ENCODE measurements at places on chromosomes 12 and 14.

DNA sequence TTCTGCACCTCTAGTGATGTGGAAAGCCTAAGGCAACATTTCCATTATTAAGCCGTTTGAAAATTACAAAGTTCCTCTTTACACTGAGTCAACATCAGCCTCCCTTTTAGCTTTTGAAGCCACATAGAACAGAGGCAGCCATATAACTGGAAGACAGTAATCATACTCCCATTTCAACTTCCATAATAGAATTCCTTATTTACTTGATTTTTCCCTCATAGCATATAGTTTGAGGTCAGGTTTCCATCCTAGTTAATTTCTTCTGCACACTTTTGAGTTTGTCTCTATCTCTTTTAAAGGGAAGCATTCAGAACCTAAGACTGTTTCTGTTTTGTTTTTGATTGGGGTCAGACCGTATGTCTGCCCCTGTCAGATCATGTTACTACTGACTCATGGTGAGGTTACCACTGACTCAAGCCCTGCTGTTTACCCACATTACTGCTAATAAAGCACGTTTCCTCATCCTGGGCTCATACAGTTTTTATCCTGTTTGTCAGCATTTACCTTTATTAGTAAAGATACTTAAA lies 161.0 kb downstream of the SLC38A4 start:
- no peak for DNase-seq

DNA sequence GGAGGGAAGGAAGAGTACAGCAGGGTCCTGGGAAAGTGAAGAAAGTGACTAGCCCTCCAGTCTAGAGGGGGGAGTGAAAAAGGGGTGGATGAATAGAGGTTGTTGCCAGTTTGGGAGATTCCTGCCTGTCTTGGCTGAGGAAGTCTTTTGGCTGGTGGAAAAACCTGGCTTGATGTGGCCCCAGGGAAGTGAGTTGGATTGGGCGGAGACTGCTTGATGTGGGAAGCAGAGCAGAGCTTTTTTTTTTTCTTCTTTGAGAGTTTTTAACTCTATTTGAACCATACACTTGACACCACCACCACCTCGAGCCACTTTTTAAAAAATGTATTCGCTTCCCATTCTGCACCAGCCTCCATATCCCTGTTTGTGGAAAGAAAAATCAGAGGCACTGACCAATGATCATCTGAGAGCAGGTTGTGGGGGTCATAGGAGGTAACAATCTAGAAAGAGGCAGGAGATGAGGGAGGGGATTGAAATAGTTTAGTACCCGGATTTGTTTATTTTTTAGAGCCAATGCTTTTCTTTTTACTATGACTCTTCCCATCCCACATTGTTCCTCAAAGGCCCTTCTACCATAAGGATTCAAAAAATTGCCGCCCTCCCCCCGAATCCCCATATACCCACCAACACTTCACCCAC lies 690 bp upstream of the DTX3 start:
- peak; percentile 55 for DNase-seq

DNA sequence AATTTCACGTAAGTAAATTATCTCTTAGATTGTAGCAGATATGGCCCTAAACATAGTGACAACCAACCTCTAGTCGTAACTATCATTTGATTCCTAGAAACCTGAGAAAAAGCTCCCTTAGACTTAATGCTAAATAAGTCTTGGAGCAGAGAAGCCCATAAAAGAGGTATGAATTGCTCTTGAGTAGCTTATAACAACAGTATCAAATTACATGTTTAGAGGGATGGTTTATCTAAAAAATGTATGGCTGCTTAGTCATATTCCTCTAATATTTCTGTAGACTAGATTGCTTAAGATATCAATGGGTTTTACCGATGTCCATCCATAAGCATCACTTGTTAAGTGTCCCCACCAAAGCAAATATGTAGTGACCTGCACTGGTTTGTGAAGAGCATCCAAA lies 259.7 kb downstream of the NELL2 start:
- no peak for DNase-seq

- DNase-seq: no peak
Measured at GRCh38 chr12:115235880-115236279, 551.9 kb upstream of the TBX3 start.

DNA sequence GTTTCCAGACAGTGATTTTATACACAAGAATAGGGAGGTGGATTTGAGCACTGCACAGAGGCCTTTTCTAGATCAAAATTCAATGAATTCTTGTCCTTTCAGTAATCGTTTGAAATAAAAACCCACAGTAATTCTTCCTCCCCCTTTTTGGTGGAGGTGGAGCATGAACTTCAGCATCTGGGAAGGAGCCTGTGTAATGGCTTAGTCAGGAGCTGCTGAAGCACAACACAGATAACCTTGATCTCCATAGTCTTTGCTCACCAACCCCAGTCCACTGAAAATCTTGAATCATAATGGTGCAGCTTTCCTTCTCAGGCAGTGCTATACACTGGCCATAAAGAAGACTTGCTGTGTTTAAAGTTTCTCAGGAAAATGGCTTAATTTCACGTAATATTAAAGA lies 6.4 kb upstream of the TBPL2 start:
- no peak for DNase-seq

GRCh38 chr14:47186486-47186885 lies 488.9 kb downstream of the MDGA2 start:
- no peak for DNase-seq

- DNase-seq: no peak
Measured at GRCh38 chr12:106074706-106075392, 63.9 kb downstream of the NUAK1 start.

DNA sequence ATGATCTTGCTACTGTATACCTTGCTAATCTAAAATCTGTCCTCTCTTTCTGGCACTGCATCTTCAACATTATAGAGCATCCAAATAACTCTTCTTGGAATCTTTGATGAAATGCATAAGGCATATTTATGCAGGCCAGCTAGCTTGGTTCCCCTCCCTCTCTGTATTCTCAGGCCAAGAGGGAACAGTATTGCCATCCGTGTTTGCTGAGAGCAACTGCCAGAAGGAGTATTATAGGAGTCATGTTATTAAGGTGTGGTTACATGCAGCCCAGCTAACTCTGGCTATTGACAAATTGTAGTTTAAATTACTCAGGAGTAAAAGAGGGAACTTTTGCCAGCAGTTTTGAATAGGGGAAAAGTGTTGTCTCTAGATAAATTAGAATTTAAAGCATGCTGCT lies 309.3 kb upstream of the E2F7 start:
- no peak for DNase-seq

- DNase-seq: no peak
Measured at GRCh38 chr12:84964048-84964447, 51.4 kb upstream of the SLC6A15 start.

DNA sequence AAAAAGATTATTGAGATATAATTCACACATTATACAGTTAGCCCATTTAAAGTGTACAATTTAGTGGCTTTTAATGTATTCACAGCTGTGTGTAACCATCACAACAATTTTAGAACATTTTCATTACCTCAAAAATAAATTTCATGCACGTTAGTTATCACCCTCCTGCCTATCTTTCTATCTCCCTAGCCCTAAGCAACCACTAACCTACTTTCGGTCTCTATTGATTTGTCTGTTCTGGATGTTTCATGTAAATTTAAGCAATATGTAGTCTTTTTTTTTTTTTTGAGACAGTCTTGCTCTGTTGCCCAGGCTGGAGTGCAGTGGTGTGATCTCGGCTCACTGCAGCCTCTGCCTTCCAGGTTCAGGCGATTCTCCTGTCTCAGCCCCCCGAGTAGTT lies 439.4 kb downstream of the PCNX1 start:
- no peak for DNase-seq

DNA sequence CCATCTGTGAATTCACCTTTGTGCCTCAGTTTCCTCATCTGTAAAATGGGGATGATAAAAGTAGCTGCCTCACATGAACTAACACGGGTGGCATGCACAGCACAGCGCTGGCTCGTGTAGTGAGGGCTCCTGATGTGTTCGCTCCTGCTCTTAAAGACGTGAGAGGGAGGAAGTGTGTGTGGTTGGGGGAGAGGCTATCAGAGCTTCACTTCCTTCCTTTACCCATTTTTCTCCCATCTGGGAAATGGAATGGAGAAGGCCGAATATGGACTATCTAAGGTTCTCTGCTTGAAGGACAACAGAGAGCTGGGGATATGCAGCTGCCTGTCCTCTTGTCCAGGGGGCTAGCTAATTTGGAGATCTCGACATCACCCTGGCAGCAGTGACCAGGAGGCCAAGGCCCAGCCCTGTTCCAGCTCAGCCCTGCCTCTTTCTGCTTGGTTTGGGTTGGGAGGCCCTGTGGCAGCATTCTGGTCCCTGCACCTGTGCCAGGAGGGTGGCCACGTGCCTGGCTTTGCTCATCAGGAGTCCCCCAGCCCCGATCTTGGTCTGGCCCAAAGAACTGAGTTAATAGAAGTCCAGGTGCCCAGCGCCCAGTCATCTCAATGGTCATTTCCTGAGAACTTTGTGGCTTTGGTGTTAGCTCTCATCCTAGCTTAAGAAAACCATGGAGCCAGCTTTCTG lies 44.5 kb upstream of the ESRRB start:
- DNase-seq: no peak

DNA sequence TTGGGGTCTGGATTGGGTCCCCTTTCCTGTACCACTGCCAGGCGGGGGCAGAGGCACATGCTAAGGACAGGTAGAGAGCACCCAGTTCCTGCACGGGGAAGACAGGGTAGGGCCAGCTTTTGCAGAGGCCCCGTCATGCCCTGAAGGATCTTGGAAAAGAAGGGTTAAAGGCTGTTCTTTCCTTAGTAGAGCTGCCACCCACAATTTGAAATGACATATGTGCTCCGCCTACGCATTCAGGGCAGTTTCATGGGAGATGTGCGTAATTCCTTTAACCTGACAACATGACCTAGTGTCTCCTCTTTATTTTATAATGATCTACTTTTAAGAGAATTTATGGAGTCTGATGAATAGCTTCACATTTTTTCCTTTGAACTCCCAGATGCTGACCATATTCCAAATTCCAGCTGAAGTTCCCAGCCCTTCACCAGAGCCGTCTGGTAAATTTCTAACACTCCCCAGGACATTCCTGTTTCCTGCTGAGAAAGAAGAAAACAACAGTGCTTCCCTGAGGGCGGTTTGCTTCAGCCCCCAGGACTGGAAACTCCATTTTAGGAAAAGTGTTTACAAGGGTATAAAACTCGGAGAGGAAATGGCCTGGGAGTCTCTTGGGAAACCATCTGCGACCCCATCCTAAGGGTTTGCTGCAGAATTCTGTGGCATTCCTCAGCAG lies 58.9 kb upstream of the PLEKHG3 start:
- no peak for DNase-seq

DNA sequence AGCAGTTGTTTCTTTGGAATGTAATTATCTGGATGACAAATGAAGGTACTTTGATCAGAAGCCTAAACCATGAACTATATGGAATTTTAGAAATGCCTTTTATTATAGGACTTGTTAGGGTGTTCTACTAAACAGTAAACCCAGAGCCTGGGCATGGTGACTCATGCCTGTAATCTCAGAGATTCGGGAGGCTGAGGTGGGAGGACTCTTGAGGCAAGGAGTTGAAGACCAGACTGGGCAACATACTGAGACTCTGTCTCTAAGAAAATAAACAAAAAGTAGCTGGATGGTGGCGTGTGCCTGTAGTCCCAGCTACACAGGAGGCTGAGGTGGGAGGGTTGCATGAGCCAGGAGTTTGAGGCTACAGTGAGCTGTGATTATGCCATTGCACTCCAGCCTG lies 23.9 kb downstream of the PALS1 start:
- DNase-seq: no peak

DNA sequence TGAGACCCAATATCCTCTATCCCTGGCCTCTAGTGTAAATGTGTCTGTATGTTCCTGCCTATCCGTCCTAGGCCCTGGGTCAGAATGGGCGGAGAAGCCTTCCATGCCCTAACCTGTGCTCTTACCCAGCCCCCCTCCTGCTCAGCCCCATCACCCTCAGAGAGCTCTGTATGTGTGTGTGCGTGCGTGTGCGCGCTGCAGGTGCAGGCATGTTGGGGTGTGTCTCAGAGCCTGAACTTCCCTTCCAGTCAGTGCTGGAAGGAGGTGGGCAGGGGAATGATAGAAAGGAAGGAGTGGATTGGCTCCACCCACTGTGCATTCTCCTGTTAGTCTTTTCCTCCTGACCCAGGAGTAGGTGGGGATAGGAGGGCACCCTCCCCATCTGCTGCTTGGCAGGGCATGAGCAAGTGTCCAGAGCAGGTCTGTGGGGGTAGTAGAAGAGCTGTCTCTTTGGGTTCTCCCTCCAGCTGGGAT lies 7.2 kb downstream of the NAB2 start:
- no peak for DNase-seq

DNA sequence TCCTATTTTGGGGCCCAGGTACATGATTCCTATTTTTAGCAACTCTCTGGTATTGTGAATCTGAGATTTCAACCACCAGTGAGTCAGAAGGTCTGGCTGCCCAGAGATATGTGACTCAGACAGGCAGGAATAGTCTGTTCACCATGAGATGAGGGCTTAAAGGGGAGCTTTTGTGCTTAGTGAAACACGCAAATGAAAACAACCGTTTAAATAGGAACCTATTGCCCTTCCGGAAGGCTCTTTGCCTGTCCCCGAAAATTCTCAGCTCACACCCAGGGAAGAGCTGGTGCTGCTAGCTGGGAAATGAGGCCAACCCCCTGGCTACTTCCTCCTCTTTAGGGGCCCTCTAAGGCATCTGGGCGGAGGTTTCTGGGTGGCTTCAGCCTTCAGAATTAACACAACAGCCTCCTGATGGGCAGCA lies 283.6 kb downstream of the CACNA1C start:
- no peak for DNase-seq

- no peak for DNase-seq
Measured at GRCh38 chr12:3135522-3136461, 58.6 kb downstream of the TSPAN9 start.

DNA sequence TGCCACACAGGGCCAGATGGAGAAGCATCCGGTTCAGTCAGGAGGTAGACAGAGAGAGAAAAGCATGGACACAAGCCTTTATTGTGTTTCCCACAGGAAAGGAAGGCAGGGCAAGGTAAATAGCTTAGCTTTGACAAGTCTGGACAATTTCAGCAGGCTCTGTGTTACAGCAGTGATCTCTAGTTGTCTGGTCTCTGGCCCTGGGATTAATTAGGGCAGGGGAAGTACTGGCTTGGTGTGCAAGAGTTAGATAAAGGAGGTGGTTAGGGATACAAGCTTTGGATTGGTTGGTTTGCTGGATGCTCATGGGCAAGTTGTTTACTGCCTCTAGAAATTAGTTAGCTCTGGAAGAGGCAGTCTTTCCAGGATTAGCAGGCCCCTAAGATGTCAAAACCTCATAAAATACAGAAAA lies 15.1 kb upstream of the NGDN start:
- no peak for DNase-seq

Measured in amygdala (tissue), 56 donors.